Thoracic aorta (tissue), 2 donors: ENCODE measurements at places on chromosomes 7 and 10.

DNA sequence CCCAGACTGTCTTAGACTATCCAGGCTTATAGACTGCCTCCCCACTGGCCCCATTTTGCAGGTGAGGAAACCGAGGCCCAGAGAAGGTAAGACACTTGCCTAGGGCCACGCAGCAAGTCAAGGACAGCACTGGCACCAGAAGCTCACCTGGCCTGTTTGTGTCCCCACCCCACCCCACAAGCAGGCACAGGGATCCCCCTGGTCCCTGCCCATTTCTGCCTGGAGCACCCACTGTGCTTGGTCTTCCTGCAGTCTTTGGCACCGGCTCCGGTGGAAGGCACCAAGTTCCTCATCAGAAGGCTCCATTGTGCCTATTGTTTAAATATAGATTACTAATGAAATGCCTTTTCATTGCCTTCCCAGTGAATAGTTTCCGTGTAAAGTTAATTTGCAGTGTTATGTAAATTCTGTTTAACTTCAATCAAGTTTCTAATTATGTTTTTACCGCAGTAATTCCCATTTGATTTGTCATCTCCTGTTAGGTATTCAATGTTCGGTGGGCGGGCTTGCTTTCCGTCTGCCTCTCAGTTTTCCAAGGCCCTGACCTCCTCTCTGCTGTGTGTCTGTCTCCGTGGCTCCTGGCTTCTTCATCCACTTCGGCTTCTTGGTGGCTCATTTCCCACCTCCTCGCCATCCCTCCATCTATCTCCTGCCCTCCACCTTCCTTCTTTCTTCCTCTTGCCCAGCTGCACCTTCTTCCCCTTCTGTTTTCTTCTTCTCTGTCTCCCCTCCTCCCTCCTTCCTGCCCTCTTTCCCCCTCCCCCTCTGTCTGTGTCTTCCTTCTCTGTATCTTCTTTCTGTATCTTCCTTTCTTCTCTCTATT is 75.8 kb downstream of the ZMIZ1 start:
- no peak for DNase-seq

DNA sequence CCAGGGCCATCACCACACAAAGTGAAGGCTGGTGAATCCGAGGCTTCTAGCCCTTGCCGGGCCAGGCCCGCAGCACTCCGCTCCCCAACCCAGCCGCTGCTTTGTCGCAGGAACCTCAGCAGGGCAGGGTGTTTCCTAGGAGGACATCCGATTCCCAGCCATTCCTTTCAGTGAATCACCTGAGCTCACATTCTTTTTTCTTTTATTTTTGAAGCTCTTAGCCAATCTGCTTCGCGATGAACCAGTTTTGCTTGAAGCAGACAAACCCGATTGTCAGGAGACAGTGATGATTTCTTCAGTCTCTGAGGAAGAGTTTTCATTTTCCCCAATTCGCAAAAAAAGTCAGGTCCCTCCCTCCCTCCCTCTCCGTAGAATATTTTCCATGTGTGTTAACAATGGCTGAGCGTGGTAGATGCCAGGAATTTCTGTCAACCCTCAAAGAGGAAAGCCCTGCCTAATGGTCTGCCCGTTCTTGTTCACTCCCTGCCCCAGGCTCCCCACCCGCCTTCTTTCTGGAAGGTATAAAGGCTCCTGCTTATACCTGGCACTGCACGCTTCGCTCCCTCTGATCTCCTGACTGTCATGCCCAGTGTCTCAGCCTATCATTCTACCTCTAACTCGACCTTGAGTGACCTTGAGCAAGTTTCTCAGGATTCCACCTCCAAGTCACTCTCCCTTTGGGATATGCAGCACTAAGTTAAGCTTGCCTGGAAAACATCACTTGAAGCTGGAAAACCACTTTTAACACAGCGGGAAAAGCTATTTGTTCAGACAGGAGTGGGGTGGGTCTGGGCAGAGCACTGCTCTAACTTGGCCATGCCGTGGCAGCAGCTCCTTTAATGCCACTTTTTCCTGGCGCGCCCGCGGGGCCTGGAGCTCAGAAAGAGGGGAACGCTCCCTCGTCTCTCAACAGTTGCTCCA is 35.1 kb downstream of the EGFR start:
- no peak for DNase-seq

- no peak for DNase-seq
Measured at GRCh38 chr10:61902445-61903220, 1.1 kb downstream of the ARID5B start.

DNA sequence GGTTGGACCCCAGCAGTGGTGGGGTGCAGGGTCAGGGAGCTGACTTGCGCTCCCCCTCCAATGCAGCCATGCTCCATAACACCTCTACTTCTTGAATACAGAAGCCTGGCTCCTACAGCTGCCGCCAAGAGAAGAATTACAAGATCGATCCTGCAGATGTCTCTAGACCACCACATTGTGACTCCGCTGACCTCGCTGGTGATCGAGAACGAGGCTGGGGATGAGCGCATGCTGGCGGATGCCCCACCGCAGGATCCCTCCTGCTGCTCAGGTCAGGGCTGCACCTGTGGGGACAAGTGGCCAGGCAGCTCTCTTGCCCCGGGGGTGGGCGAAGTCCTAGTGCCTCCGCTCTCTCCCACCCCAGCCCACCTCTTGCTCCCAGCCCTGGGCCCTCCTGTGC is 31.7 kb downstream of the ITIH2 start:
- no peak for DNase-seq

- no peak for DNase-seq
Measured at GRCh38 chr7:159116581-159117339, 27.9 kb downstream of the VIPR2 start.

DNA sequence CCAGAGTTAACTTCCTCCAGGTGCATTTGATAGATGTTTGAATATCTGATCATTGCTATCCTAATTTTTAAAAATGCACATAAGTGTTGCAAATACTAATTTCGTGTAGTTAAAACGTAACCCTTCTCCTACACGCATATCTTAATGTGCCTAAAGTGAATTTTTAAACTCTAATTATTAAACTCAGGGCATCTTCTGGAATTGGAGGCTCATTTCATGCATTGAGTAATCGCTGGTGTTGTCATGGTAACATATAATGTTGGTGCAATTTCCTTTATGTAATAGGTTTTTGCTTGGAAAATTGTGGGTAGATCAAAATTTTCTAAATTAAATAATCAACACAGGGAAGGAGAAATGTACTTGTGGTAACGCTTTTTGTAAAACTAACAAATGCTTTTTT is 56.2 kb downstream of the ARMC3 start:
- DNase-seq: no peak

DNA sequence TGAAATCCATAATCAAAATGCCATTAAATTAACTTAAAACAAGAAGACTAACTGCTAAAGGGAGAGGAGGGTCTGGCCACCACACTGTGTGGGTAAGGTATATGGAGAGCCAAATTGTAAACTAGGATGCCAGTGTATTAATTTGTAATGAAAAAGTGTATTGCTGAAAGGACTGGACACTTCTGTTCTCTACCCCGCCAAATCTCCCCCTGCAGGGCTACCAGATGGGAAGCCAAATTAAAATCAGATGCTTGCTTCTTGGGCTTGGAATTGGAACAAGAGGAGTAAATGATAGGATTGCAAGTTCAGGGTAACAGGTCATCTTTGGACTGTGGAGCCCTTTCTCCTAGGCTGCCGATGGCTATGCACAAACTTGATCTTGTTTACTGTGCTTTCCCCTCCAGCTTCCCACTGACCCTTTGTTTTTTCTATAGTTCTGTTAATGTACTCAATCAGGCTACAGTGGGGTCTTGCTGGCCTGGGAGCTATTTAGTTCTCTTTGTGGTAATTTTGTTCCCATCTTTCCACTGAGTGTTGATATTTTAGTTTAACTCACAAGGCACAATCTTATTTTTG is 932.1 kb upstream of the C7orf33 start:
- no peak for DNase-seq

GRCh38 chr10:89659143-89660131 is 14.4 kb upstream of the PANK1 start:
- no peak for DNase-seq

DNA sequence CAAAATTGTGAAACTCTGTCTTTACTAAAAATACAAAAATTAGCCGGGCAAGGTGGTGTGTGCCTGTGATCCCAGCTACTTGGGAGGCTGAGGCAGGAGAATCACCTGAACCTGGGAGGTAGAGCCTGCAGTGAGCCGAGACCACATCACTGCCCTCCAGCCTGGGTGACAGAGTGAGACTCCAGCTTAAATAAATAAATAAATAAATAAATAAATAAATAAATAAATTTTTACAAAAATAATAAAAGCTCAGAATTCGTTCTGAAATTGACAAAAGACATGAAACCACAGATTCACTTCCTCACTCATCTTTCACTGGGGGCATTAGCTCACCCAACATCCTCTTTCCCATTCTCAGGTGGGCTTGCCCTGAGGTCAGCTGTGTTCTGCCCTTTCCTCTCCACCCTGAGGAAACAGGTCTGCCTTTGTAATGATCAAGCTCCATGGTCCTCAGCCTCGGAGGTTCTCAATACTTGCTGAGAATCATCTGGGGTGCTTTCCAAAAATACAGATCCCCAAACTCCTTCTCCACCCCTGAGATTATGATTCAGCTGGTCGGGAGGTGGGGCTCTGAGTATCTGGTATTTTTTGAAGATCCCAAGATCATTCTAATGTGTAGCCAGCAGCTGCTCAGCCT is 29.2 kb upstream of the APBB1IP start:
- no peak for DNase-seq

GRCh38 chr7:145605963-145606362 is 510.6 kb upstream of the CNTNAP2 start:
- DNase-seq: no peak

- no peak for DNase-seq
Measured at GRCh38 chr7:8387551-8388256, 45.7 kb upstream of the NXPH1 start.

DNA sequence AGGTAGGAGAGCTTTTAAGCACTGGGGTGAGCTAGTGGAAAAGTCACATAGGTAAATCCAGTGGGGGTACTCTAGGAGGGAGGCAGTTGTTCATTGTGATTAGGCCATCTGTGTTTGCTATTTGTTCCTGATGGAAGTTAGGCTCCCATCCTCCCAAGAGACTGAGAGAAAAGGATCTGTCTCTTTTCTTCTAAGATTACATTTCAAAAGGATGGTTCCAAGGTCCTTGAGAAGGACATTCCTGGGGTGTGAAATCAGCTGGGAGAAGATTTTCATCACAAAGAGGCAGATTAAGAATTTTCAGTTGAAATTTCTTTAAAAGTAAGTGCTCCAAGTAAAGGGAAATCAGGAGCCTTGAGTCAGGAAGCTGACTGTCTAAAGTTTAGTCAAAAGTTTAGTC is 210.8 kb upstream of the CSTF2T start:
- no peak for DNase-seq

- no peak for DNase-seq
Measured at GRCh38 chr7:14551310-14551709, 351.2 kb downstream of the DGKB start.
